Endothelial cell of umbilical vein (primary cell): ENCODE measurements at places on chromosomes 7 and 10. TPM values are rescaled to one million over a fixed set of nuclear protein-coding genes. Genes with fewer than 3 reads are reported as not detected.

GRCh38 chr7:2079332-2080059, 153.2 kb downstream of the MAD1L1 start:
- no peak for DNase-seq

Gene CRPPA
- total RNA-seq = 2.9 and 3.5 TPM in 2 replicates

DNA sequence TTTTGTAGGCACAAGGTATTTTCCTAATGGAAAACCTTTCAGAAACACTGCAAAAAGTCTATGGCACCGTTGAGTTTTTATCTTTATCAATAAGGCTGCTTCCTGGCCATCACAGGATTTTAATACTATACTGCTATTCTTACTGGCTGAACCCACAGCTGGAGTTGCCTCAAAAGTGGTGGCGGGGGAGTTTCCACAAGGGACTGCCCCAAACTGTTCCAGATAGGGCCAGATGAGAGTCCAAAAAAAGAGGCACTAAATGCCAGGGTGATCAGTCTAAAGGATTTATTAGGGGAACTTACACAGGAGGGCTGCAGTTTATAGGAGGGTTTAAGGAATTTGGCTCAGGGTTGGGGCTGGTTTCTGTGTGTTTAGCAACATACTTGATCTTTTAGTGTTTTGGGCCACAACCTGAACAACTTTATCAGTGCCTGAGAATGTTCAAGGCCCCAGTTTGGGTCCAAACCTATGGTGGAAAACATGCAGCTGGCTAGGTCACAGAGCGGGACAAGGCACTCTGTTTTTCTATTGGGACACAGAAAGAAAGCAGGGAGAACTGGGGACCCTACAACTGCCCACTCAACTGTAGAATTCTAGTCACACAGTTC, 41.4 kb downstream of the STAM start:
- DNase-seq = no peak

Gene FIGNL1
- total RNA-seq = 37.2 and 49.3 TPM in 2 replicates

Gene NEUROG3
- not detected in 2 replicates for total RNA-seq

DNA sequence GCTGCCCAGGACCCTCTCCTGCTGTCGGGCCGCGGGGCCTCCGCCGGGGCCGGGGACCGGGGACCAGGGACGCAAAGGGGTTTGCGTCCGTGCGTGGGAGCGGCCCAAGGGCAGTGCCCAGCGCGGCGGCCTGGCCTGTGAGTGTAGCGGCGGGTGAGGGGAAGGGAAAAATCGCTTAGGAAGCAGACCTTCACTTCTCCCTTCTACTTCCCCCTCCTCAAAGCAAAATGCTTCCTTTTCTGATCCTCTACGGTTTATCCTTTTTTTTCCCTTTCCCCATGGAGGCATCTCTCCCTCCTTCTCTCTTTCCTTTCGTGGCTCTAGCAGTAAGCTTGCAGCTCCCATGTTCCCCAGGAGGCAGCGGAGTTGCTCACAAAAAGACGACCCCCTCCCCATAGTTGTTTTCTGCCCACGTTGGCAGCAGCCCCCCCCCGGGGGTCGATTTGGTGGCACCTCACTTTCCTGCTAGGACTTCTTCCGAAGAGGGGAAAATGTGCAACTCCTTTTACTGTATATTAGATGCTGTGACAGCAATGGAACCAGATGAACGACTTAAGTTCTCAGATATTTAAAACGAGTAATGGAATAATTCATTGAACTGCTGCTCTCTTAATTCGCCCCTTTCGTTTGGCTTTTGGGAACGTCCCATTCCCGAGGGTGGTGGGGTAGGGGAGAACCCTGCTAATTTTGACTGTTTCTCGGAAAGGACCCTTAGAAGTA, 724 bp downstream of the CAPZA2 start:
- DNase-seq = peak; percentile 67

GRCh38 chr7:152504367-152504766, 68.6 kb upstream of the KMT2C start:
- no peak for DNase-seq

DNA sequence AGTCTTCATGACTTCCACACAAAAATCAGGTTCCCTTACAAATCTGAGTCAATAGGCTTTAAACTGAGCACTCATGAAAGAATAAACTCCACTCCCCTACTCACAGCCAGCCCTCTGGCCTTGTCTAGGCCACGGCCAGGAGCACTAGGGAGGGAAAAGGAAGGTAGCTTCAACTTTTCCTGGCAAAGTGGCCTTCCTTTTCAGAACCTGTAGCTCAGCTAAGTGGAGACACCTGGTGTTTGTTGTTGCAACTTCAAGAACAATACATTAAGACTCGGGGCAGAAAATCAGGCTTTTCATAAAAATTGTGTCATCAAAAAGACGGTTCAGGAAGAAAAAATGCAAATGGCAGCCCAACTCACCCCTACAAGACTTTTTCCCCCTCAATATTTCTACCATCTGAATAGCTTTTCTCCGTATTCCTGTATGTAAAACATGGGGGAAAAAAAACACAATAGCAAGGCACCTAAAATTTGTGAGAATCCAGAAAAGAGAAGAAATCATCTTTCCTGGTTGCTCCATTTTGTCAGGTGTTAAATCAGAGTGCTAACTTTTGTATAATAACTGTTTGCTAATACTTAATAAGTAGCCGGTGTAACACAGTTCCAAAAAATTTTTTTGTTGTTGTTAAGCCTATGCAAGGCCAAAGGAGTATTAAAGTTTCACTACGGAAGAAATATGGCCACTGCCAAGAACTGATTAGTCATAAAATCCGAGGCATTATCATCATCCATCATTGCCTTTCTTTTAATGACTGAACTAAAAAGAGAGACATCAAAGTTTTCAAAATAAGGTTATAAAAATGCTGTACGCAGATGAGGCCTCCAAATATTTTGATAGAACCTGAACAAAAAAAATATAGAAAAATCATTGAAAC, 66.2 kb upstream of the ARID5B start:
- DNase-seq = peak; percentile 90

Gene MGMT
- 11.1 and 15.0 TPM in 2 replicates for total RNA-seq

Gene GSAP
- 2.4 and 5.8 TPM in 2 replicates for total RNA-seq

Gene OTUD1
- total RNA-seq = 4.8 and 6.0 TPM in 2 replicates

Gene PYROXD2
- total RNA-seq = 7.0 TPM in 2 replicates

Gene KLLN
- 0.21 and 0.31 TPM in 2 replicates for total RNA-seq

GRCh38 chr10:103643381-103643780, 149.9 kb downstream of the NEURL1 start:
- no peak for DNase-seq

DNA sequence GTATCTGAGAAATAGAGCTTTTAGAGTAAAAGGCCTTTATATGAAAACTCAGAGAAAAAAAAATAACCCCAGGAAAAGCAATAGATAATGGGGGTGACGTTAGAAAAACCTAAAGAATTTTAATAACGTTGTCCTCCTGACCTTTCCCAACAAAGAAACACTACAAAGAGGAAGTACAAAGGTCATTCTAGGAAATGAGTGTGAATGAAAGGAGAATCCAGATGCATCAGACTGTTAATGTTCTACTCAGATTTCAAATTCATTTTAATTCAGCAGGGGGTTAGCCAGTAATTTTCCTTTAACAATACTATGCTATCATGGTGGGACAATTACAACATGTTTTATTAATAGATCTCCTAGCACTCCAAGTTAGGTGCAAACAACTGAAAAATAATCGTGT, 73.8 kb upstream of the CDK1 start:
- peak; percentile 46 for DNase-seq

DNA sequence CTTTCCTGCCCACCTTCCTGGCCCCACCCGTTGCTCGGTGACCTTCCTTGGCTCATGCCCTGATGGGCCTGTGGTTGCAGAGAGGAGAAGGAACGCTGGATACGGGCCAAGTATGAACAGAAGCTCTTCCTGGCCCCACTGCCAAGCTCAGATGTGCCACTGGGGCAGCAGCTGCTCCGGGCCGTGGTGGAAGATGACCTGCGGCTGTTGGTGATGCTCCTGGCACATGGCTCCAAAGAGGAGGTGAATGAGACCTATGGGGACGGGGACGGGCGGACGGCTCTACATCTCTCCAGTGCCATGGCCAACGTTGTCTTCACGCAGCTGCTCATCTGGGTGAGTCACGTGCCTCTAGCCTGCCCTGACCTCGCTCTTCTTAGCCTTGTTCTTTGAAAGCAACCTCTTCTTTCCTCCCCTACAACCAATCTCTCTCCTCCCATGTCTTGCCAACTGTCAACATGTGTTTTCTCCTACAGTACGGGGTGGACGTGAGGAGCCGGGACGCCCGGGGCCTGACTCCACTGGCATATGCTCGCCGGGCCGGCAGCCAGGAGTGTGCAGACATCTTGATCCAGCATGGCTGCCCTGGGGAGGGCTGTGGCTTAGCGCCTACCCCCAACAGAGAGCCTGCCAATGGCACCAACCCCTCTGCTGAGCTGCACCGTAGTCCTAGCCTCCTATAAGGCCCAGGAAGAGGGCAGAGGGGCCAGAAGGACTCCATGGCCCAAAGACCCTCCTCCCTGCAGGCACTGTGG, 24.1 kb downstream of the GBX1 start:
- no peak for DNase-seq

- DNase-seq = peak; percentile 21
Measured at GRCh38 chr7:105621617-105622016, 40.3 kb upstream of the EFCAB10 start.

Gene TAS2R39
- total RNA-seq = not detected in 2 replicates

DNA sequence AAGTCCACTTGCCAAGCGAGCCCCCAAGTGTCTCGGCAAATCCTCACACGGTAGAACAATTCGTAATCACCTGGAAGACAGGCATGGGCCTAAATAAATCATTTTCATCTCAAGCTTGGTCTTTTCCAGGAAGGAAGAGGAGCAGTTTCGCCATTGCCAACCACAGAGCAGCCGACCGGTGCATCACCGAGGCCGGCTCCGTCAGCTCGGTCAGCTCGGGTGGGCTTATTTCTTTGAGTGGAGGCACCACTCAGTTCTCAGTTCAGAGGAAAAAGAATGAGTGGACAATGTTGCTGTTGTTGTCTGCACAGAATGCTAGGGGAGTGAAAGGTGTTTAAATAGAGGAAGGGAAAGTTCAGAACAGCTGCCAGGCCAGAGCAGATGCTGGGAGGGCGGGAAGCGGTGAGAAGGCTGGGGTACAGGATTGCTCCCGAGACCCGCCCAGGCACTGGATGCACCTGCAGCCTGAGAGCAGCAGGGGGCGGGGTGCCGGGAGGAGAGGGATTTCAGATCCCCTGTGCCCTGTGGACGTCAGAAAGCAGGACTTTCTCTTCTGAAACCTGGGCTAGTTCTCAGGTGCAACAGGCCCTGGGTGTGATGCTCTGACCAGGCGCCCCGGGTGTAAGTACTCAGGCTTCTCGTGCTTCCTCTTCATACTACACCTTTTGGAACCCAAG, 17.7 kb upstream of the IGFBP3 start:
- no peak for DNase-seq

- no peak for DNase-seq
Measured at GRCh38 chr10:99429517-99430095, 818 bp downstream of the GOT1 start.

- DNase-seq = peak; percentile 46
Measured at GRCh38 chr7:134327896-134328295, 11.2 kb upstream of the SLC35B4 start.

DNA sequence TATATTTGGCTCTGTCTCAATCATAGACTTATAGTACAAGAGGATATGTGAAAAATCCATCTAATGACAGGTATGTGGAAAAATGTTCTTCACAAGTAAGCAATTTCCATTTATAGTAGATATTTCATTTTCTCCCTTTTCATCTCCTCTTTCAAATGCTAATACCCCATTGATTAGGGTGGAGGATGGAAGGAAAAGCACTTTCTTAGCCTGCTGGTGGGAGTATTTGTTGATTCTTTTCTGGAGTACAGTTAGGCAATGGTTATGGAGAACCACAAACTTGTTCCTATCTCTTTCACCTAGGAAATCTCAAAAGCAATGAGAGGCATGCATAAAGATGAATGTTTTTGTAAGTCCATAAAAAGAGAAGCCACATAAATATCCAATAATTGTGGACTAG, 108.0 kb upstream of the CREB5 start:
- no peak for DNase-seq

DNA sequence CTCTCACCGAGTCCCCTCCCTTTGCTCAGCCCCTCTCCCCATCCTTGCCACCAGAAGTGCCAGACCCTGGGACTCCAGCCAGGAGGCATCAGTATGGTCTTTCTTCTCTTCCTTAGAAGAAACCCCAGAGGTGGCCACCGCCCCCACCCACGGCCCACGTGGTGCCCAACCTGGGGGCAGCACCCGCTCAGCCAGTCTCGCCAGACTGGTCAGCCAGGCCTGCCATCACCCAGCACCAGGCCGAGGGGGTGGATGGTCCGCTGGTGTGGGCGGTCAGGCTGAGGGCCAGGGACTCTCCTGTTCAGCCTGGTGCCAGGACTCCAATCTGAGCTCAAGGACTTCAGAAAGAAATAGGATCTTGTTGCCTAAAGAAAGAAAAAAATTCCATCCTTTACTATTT, 5.8 kb upstream of the CLDN4 start:
- no peak for DNase-seq

Gene MMD2
- not detected in 2 replicates for total RNA-seq

Gene CCDC172
- total RNA-seq = not detected in 2 replicates

Gene SRI
- total RNA-seq = 191 and 204 TPM in 2 replicates

- DNase-seq = no peak
Measured at GRCh38 chr7:6350433-6351058, 78.1 kb upstream of the CYTH3 start.
